HT-29 (cell line): ENCODE measurements at places on chromosomes 2 and 18. TPM values are rescaled to one million over a fixed set of nuclear protein-coding genes. Genes with fewer than 3 reads are reported as not detected.

The AAMP gene
- 266 and 310 TPM in 2 replicates for total RNA-seq

The SIX3 gene
- not detected in 2 replicates for total RNA-seq

The RSAD2 gene
- 0.78 and 1.6 TPM in 2 replicates for total RNA-seq

The C2orf66 gene
- total RNA-seq = not detected in 2 replicates

The ASPRV1 gene
- 1.1 and 2.1 TPM in 2 replicates for total RNA-seq

The RAB17 gene
- 44.2 and 65.1 TPM in 2 replicates for total RNA-seq

The PTCD3 gene
- 50.0 and 72.1 TPM in 2 replicates for total RNA-seq

The ZNF385B gene
- not detected in 2 replicates for total RNA-seq

The ECEL1 gene
- total RNA-seq = not detected in 2 replicates

The ZNF521 gene
- 0.08 and 0.21 TPM in 2 replicates for total RNA-seq

The GLS gene
- 25.2 and 27.7 TPM in 2 replicates for total RNA-seq

The NTSR2 gene
- total RNA-seq = not detected in 2 replicates

The AFF3 gene
- not detected in 2 replicates for total RNA-seq

The SERPINB12 gene
- not detected in 2 replicates for total RNA-seq

The ALKAL2 gene
- not detected in 2 replicates for total RNA-seq

The SH3RF3 gene
- total RNA-seq = 0.05 and 0.16 TPM in 2 replicates

The LYG1 gene
- total RNA-seq = 0.08 TPM in 1 of 2 replicates, not detected in the other

The ELOA2 gene
- not detected in 2 replicates for total RNA-seq

The REG1B gene
- not detected in 2 replicates for total RNA-seq

The ANKRD30BL gene
- not detected in 2 replicates for total RNA-seq

The CRACDL gene
- 7.6 and 9.5 TPM in 2 replicates for total RNA-seq

The EFEMP1 gene
- not detected in 2 replicates for total RNA-seq

The PID1 gene
- not detected in 2 replicates for total RNA-seq

The HDLBP gene
- total RNA-seq = 461 and 493 TPM in 2 replicates

The FTCDNL1 gene
- 0.69 TPM in 1 of 2 replicates, not detected in the other for total RNA-seq

The C2orf78 gene
- not detected in 2 replicates for total RNA-seq

The EPHA4 gene
- total RNA-seq = 0.41 TPM in 1 of 2 replicates, not detected in the other

The LHCGR gene
- not detected in 2 replicates for total RNA-seq

The SP140L gene
- 2.7 and 3.5 TPM in 2 replicates for total RNA-seq

The KIAA2012 gene
- total RNA-seq = 0.05 TPM in 1 of 2 replicates, not detected in the other

The ESCO1 gene
- total RNA-seq = 3.3 and 4.2 TPM in 2 replicates

The APCDD1 gene
- total RNA-seq = not detected in 2 replicates

The PHLPP1 gene
- 7.5 and 7.9 TPM in 2 replicates for total RNA-seq

The TTN gene
- under 0.01 TPM in 2 replicates for total RNA-seq

The DNER gene
- total RNA-seq = not detected in 2 replicates

The CCT7 gene
- total RNA-seq = 502 and 515 TPM in 2 replicates

The CPO gene
- total RNA-seq = not detected in 2 replicates

The ZDBF2 gene
- total RNA-seq = not detected in 2 replicates

The GDF7 gene
- under 0.01 TPM in 1 of 2 replicates, not detected in the other for total RNA-seq

The UCN gene
- total RNA-seq = 4.9 and 5.6 TPM in 2 replicates

The PDCD1 gene
- total RNA-seq = not detected in 2 replicates

The GLB1L gene
- 5.5 and 10.0 TPM in 2 replicates for total RNA-seq

The NDC80 gene
- 19.4 and 22.7 TPM in 2 replicates for total RNA-seq

The NCKAP5 gene
- total RNA-seq = 0.03 TPM in 1 of 2 replicates, not detected in the other

The TWIST2 gene
- total RNA-seq = not detected in 2 replicates

The IL1RL1 gene
- not detected in 2 replicates for total RNA-seq
